ENCODE measurements at places on chromosomes 5 and 9. TPM values are rescaled to one million over a fixed set of nuclear protein-coding genes. Genes with fewer than 3 reads are reported as not detected.

GRCh38 chr5:66860199-66860975 is 264.2 kb downstream of the MAST4 start:
- H3K27me3 ChIP-seq = no peaks in the 10 kb centered on the region
- H3K36me3 ChIP-seq = no peaks in the 10 kb centered on the region
- no peak overlapping the region for H3K4me3 ChIP-seq

- H3K36me3 ChIP-seq = no peaks in the 10 kb centered on the region
- no peak overlapping the region for H3K4me3 ChIP-seq
- H3K27ac ChIP-seq = no peak overlapping the region
- no peaks in the 10 kb centered on the region for H3K27me3 ChIP-seq
- no peak for DNase-seq
Measured at GRCh38 chr5:167771571-167771970, 519.9 kb upstream of the WWC1 start.

CTSV gene
- 8.9 TPM for total RNA-seq

- H3K4me1 ChIP-seq = no peaks in the 10 kb centered on the region
- H3K27ac ChIP-seq = no peak overlapping the region
- no peaks in the 10 kb centered on the region for H3K27me3 ChIP-seq
- DNase-seq = no peak
Measured at GRCh38 chr9:15401266-15401665, 21.4 kb upstream of the SNAPC3 start.

C5 gene
- total RNA-seq = 3.1 TPM

PLEKHG4B gene
- total RNA-seq = 71.2 TPM

CCDC69 gene
- 5.5 TPM for total RNA-seq
